ENCODE measurements at places on chromosomes 1 and 21. TPM values are rescaled to one million over a fixed set of nuclear protein-coding genes. Genes with fewer than 3 reads are reported as not detected.

GRCh38 chr1:183655562-183656075, 2.5 kb upstream of the APOBEC4 start:
- H3K36me3 ChIP-seq, result no peaks in the 10 kb centered on the region
- H3K27ac ChIP-seq, result no peak overlapping the region
- H3K4me1 ChIP-seq, result peaks cover 24% of the 10 kb centered on the region
- peak; percentile 54 for ATAC-seq
- peaks cover 3% of the 10 kb centered on the region for H3K27me3 ChIP-seq

DNA sequence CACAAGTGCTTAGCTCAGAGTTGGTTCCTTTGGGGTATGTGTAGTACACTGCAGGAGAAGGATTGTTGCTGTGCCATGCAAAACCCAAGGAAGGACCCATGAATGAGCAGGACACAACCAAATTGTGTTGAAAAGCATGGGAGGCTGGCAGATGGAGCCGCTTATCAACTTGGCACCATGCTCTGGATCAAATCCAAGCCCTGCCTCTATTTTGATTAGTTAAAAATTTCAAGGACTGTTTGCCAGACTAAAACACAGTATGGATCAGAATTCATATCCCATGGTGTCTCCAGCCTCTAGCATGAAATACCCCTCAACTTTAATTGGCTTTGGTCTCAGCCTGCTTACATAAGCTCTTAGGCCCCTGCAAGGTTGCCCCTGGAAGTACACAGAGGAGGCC, 27.8 kb downstream of the CCDC185 start:
- no peak for ATAC-seq
- no peaks in the 10 kb centered on the region for H3K4me1 ChIP-seq
- H3K27me3 ChIP-seq, result no peaks in the 10 kb centered on the region
- no peak overlapping the region for H3K27ac ChIP-seq
- H3K36me3 ChIP-seq, result no peaks in the 10 kb centered on the region

GRCh38 chr1:210707300-210708240, 378.9 kb downstream of the HHAT start:
- no peaks in the 10 kb centered on the region for H3K4me1 ChIP-seq
- no peak overlapping the region for H3K27ac ChIP-seq
- H3K36me3 ChIP-seq, result no peaks in the 10 kb centered on the region
- no peak overlapping the region for H3K4me3 ChIP-seq

- H3K27ac ChIP-seq, result peak overlapping the region; percentile 87
- H3K4me1 ChIP-seq, result peaks cover 23% of the 10 kb centered on the region
- no peaks in the 10 kb centered on the region for H3K27me3 ChIP-seq
- peak overlapping the region; percentile 58 for H3K4me3 ChIP-seq
These were observed 131.0 kb downstream of the TGFBR3 start for GRCh38 chr1:91754816-91755580.

DNA sequence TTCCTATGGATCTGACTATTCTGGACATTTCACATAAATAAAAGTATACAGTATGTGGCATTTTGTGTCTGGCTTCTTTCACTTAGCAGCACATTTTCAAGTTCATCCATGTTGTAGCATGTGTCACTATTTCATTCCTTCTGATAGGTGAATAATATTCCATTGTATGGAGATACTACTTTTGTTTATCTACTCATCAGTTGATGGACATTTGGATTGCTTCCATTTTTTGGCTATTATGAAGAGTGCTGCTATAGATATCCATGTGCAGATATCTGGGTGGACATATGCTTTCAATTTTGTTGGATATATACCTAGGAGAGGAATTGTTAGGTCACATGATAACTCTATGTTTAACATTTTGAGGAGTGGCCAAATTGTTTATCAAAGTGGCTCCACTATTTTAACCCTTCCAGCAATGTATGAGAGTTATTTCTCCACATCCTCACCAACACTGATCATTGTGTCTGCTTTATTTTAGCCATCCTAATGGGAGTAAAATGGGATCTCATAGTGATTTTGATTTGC, 21.9 kb upstream of the MEF2D start:
- no peak for ATAC-seq
- peaks cover 18% of the 10 kb centered on the region for H3K4me1 ChIP-seq
- H3K27me3 ChIP-seq, result peaks cover 3% of the 10 kb centered on the region
- no peaks in the 10 kb centered on the region for H3K36me3 ChIP-seq
- H3K27ac ChIP-seq, result no peak overlapping the region

- peaks cover 19% of the 10 kb centered on the region for H3K4me1 ChIP-seq
- H3K27me3 ChIP-seq, result peaks cover 9% of the 10 kb centered on the region
- no peak overlapping the region for H3K4me3 ChIP-seq
- H3K27ac ChIP-seq, result no peak overlapping the region
- H3K36me3 ChIP-seq, result peaks cover 59% of the 10 kb centered on the region
These were observed 4.1 kb upstream of the CHD5 start for GRCh38 chr1:6184083-6184783.

OR2L8 gene
- not detected for total RNA-seq

- H3K4me1 ChIP-seq, result peaks cover 47% of the 10 kb centered on the region
- ATAC-seq, result peak; percentile 77
- no peaks in the 10 kb centered on the region for H3K27me3 ChIP-seq
- peak overlapping the region; percentile 57 for H3K4me3 ChIP-seq
- no peaks in the 10 kb centered on the region for H3K36me3 ChIP-seq
These were observed 188.9 kb upstream of the EDN2 start for GRCh38 chr1:41673378-41673777.

DNA sequence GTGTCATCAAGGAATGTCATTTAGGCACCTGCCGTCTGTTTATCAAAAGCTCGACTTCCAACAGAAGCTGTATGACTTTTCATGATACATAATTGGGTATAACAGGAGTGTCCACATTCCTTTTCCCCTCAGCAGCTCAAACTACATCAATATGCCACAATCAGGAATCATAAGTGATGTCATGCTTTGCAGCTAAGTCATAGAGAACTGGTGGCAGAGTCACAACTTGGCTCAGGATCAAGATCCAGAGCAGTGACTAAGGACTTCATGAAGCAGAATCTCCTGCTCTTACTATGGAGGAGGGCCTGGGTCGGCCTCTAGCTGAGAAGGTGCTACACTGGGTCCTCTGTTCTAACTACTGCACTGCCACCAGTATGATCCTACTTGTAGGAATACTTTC, 36.5 kb upstream of the AGBL4 start:
- H3K4me1 ChIP-seq, result no peaks in the 10 kb centered on the region
- no peak for ATAC-seq
- H3K4me3 ChIP-seq, result no peak overlapping the region

- no peak overlapping the region for H3K4me3 ChIP-seq
- no peak overlapping the region for H3K27ac ChIP-seq
- peaks cover 16% of the 10 kb centered on the region for H3K4me1 ChIP-seq
- no peak for ATAC-seq
These were observed 27.1 kb downstream of the PARK7 start for GRCh38 chr1:7988576-7988975.

VWA5B1 gene
- not detected for total RNA-seq

DNA sequence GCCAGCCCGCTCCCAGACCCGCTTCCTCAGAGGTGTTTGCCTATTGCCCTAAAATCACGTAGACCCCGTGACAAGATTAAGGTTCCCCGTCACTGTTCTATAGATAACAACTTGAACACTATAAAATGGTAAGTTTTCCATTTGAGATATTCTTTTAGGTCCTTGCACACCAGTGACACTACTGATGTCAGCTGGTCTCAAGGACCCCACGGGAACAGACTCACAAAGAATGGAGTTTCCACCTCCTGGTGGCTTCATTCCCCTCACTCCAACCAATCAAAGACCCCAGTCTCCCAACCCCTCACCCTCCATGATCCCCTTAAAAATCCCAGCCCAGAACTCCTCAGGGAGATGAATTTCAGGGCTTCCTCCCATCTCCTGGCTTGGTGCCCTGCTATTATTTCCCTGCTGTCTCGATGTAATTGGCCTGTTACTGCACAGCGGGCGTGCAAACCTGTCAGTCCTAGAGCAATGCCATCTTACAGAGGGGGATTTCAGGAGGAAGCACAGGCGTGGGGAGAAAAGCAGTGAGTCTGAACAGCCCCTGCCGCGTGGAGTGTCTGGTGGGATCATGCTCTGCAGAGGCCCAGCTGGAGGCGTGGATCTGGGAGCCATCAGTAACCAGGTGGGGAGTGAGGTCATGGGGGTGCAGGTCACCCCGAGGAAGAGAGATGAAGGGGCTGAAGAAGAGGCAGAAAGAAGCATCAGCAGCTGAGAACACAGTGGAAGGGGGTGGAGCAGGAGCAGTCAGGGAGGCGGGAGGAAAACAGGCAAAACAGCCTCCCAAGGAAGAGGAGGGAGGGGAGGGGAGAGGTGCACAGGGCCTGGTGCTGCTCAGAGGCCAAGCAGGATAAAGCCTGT, 35.1 kb upstream of the LBR start:
- no peaks in the 10 kb centered on the region for H3K27me3 ChIP-seq
- no peaks in the 10 kb centered on the region for H3K36me3 ChIP-seq
- ATAC-seq, result no peak
- H3K4me1 ChIP-seq, result peaks cover 34% of the 10 kb centered on the region
- H3K4me3 ChIP-seq, result peak overlapping the region; percentile 7

DNA sequence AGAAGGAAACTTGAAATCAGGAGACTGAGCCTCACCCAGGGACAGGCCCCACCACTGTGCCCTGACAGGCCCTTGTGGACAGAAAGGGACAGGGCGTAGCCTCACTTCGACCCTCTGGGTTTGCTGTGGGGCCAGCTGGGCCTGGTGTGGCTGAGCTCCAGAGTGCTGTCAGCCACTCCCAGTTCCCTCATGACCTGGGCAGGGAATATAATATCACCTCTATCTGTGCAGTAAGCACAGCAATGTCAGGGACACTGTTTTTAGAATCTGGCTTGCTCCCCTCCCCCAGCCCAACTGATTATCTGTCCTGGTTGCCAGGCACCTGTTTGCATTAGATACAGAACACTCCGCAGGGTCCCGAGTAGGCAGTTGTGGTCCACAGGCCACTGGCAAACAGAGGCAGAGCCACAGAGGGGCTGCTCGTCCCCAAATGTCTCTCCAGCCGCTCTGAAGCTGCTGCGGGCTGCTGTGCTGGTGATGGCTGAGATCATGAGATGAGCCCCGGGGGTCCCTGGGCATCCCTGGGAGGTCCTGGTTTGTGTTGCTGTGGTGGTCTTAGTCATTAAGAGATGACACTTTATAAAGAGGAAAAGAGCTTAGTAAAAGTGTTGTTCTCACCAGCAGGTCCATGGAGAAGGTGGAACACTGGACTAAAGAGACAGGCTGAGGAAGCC, 51.6 kb downstream of the ETS2 start:
- H3K27ac ChIP-seq, result no peak overlapping the region
- H3K27me3 ChIP-seq, result peaks cover 29% of the 10 kb centered on the region
- H3K36me3 ChIP-seq, result no peaks in the 10 kb centered on the region
- no peak for ATAC-seq
- H3K4me1 ChIP-seq, result no peaks in the 10 kb centered on the region

GSTM1 gene
- 86.5 TPM for total RNA-seq

DNA sequence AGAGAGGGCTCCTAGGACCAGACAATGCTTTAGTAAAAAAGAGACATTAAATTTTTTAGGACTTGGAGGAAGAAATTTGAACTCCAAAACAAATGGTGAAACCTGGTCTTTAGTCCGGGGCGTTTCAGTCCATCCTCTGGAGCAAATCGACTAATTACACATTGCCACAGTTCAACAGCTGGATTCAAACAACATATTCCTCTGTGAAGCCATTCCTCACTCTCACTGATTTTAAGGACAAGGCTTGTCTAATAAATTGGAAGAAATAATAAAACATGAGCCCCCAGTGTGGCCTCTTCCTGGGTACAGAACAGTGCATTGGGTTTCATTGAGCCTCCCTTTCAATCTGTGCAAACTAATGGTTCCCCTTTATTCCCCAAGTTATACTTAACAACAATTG, 165.1 kb downstream of the UCK2 start:
- no peaks in the 10 kb centered on the region for H3K36me3 ChIP-seq
- no peaks in the 10 kb centered on the region for H3K4me1 ChIP-seq
- H3K27me3 ChIP-seq, result peaks cover 6% of the 10 kb centered on the region
- no peak for ATAC-seq
- H3K4me3 ChIP-seq, result no peak overlapping the region

CEP104 gene
- 17.8 TPM for total RNA-seq

DNA sequence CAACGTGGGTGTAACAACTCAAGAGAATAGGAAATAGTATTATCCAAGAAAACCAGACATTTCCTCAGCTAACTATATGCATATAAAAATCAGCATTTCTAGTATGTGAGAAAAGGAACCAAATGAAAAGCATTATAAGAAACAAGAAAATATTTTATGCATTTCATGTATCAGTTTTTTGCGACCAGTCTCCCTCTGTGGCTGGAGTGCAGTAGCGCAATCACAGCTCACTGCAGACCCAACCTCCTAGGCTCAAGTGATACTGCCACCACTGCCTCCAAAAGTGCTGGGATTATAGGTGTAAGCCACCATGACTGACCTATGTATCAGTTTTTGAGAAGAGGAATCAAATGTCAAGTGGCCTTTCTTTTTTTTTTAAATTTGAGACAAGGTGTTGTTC, 31.0 kb downstream of the SLC16A1 start:
- no peaks in the 10 kb centered on the region for H3K4me1 ChIP-seq
- H3K27me3 ChIP-seq, result no peaks in the 10 kb centered on the region
- H3K27ac ChIP-seq, result no peak overlapping the region

- ATAC-seq, result no peak
- no peak overlapping the region for H3K4me3 ChIP-seq
- H3K27me3 ChIP-seq, result no peaks in the 10 kb centered on the region
These were observed 246.4 kb downstream of the PBX1 start for GRCh38 chr1:164805399-164805798.

GRCh38 chr1:119739150-119739549, 27.4 kb downstream of the PHGDH start:
- no peaks in the 10 kb centered on the region for H3K36me3 ChIP-seq
- no peaks in the 10 kb centered on the region for H3K4me1 ChIP-seq
- no peak overlapping the region for H3K27ac ChIP-seq
- peaks cover under 1% of the 10 kb centered on the region for H3K27me3 ChIP-seq
- no peak overlapping the region for H3K4me3 ChIP-seq
- no peak for ATAC-seq

All from activated T-helper 17 cell treated with anti-CD3 and anti-CD28 coated beads, Interleukin-2, amount 50 U/mL, for 72 hours (primary cell).